GM18507 (cell line): ENCODE measurements at places on chromosomes 2 and 18.

GRCh38 chr2:46803911-46804670, 111.5 kb downstream of the MCFD2 start:
- no peak for DNase-seq

- no peak for DNase-seq
These were observed 69.1 kb upstream of the ZNF516 start for GRCh38 chr18:76564117-76564516.

GRCh38 chr2:231412618-231412963, 17.1 kb downstream of the B3GNT7 start:
- DNase-seq, result no peak

- DNase-seq, result no peak
These were observed 78.7 kb upstream of the ITGA4 start for GRCh38 chr2:181378491-181378890.

DNA sequence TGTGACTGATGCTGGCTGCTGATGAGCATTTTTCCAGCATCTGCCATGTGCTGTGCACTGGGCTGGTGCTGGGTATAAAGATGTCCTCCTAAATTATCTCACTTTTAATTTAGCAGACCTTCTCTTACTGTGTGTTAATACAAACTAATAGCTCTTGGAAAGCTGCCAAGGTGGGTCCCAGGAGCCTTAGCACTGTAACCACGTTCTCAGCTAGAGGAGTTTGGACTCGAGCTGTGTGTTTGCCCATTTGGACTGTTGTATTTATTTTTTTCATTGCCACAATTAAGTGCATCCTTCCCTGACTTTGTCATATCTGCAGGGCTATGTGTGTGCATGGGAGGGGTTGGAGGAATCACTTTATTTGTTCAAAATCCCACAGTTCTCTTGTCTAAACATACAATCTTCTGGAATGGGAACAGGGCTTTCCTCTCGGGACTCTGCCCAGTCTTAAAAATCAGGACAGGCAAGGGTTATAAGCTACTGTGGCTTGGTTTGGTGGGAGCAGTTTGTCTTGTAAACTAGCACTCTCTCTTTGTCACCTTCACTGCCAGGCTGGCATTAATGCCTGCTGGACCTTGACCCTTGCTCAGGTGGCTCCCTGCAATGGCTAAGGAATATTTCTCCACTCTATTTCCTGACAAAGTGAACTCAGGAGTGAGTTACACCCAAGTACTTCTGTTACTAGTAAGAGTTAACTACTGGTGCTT, 129.7 kb upstream of the MGAT5 start:
- DNase-seq, result no peak

- no peak for DNase-seq
These were observed 65.7 kb downstream of the TRABD2A start for GRCh38 chr2:84815146-84815545.

DNA sequence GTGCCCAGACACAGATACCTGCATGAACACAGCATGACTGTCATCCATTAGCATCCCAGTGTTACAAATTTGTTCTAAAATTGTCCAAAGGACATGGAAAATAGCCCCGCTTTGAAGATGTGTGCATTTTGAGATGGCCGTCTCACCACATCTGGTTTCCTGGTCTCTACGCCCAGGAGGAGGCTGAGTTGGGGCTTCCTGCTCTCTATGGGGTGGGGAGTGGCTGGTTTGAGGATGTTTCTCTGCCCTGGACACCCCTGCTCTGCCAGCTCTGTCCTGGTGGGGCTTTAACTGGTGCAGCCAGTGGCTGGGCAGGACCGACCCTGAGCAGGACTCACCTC, 74.6 kb upstream of the SMAD7 start:
- DNase-seq, result no peak

GRCh38 chr2:7994397-7994951, 687.4 kb upstream of the ID2 start:
- DNase-seq, result no peak

DNA sequence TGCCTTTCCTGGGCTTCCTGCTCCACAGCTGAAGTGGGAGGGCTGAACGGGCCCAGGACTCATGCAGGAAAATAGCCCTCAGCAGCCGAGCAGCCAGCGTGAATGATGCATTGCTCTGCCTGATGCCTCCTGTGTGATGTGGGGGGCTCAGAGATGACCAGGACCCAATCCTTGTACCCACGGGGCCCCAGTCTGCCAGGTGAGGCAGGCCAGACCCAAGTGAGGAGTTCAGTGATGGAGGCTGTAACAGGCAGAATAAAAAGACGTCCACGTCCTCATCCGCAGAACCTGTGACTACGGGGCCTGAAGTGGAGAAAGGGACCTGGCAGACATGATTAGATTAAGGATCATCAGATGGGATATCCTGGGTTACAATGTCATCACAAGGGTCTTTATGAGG, 194.9 kb upstream of the HDAC4 start:
- no peak for DNase-seq

DNA sequence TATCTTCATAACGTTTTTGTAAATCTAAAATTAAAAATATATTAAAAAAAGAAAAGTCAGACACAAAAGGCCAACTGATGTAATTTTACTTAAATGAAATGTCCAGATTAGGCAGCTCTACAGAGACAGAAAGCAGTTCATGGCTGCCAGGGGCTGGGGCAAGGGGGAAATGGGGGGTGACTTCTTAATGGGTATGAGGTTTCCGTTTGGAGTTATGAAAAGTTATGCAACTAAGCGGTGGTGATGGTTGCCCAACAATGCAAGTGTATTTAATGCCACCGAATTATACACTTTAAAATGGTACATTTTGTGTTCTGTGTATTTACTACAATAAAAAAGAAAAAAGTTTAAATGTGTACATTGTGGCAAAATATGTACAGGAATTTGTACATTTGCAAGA, 70.2 kb upstream of the TEX51 start:
- DNase-seq, result no peak

DNA sequence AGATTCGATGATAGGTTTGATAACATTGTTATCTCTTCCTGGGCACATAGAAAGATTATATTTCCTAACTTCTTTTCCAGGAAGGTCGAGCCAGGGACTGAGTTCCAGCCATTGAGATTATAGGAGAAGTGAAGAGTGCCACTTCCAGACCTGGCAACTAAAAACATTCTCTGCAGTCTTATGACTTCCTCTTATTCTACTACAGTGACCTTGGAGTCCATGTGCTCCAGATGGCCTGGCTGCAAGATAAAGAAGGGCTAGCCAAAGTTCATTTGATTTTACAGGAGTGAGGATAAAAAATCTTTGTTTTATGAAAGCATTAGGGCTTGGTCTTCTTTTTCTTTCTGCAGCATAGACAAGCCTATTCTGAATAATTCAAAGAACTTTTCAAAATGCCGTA, 363.0 kb downstream of the FSIP2 start:
- no peak for DNase-seq

DNA sequence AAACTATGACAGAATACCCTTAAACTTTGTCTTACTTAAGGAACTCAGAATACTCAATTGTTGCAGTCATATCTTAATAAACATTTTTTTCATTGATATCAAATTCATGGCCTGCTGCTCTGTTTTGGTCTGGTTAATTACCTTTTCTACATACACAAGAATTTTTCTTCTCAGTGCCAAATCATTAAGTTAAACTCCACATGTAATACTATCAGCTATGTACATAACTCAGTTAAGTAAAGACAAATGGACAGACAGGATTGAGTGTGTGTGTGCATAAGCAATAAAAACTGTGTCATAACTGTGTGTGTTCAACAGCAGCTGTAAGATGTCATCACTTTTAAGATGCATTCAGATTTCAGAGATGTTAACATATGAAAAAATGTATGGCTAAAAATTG, 34.4 kb downstream of the VRK2 start:
- no peak for DNase-seq

- DNase-seq, result no peak
These were observed 850.4 kb downstream of the GALR1 start for GRCh38 chr18:78099979-78100588.

- DNase-seq, result no peak
These were observed 89.6 kb downstream of the PRELID3A start for GRCh38 chr18:12497296-12497695.

- DNase-seq, result no peak
These were observed 128.5 kb downstream of the TANC1 start for GRCh38 chr2:159096901-159097300.

DNA sequence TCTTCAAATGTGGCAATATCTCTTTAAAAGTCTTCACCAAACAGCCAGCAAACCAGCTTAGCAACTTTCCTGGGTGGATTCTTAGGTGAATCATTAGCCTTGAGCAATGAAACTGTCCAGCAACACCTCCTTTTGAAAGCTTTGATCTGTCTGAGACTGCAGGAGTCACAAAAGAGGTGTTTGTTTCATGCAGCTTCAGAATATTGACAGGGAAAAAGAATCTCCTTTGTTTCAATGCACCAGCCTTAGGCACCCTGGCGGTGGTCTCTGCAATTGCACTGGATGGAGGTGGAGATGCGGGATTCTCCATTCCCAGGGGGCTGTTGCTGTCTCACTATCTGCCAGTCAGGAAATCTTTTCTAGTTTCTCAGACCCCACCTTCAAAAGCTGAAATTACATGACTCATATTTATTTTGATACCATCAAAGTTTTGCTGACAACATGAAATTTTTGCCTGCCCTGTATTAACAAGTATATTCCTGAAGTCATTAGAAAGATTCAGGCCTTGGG, 76.0 kb upstream of the DSG1 start:
- no peak for DNase-seq

GRCh38 chr18:78376046-78376445, 603.6 kb upstream of the SALL3 start:
- no peak for DNase-seq

DNA sequence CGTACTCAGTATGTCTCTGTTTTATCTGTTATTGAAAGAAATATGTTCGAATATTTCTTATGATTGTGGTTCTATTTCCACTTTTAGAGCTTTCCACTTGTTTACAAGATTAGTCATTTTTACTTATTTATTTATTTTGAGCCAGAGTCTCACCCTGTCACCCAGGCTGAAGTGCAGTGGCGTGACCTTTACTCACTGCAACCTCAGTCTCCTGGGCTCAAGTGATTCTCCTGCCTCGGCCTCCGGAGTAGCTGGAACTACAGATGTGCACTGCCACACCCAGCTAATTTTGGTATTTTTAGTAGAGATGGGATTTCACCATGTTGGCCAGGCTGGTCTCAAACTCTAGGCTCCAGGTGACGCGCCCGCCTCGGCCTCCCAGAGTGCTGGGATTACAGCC, 53.3 kb downstream of the HIBCH start:
- DNase-seq, result no peak

DNA sequence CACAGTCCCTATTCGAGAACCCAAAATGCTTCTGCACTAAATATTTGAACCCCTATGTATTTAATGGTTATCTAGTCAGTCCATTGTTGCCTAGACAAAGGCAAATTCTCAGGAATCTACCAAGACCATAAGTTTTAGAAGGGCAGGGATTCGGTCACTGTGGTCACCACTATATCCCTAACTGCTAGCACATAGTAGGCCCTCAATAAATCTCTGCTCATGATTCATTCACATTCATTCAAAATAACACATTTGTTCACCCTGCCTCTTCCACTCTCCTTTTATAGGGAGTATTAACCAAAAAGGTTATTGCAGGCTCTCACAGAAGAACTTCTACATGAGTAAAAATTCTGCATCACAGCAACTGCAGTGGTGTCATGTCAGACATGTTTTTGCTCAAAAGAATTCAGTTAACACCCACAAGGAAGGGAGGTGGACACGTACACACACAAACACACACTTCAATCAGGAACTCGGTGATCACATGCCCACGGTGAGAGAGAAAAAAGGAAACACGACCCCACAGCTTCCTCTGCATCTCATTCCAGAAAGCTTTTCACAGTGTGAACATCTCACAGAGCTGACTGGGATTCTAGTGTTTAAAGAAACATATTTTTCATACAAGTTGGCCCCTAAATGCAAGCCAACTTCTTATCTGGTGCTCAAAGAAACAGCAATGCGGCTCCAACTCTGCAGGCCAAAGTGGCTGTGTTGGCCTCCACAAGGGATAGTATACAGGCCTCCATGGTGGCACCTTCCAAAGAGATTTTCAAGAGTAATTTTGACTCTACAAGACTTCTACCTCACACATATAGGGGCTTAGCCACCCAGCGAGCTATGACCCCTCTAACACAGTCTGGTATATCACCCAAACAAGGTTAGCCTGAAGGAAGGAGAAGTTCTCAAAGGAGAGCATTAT, 98.0 kb downstream of the ANKRD44 start:
- DNase-seq, result no peak

DNA sequence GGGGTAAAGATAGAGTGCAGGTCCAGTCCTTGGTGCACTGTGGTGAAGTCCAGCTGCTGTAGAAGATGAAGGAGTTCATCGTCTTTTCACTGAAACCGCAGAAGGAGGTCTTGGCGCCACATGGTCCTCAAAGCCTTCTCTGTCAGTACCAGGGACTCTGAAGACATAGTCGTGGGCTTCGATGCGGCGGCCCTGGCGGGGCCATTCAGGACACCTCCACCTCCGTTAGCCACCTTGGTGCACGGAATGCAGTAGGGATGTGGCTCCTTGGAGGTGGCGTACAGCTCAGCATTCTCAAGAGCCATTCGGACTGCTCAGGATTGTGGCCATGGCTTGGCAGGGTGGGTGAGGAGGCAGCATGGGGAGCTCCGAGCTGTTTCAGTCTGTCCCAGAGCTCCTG, 418.8 kb downstream of the SUCLG1 start:
- no peak for DNase-seq

DNA sequence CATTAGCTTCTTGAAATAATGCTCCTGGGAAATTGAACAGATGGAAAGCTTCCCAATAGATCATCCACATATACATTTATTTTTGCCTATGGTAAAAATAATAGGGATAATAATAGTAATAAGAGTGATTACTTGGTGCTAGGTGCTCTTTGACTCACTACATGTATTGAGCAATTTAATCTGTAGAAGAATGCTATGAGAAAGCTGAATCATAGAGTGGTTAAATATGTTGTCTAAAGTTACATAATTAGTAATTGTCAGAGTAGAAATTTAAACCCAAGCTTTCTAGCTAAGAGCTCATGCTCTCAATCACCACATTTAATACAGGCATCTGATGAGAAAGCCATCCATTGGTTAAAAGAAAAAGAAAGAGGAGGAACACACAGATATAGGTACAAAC, 590.5 kb upstream of the SLC8A1 start:
- no peak for DNase-seq

DNA sequence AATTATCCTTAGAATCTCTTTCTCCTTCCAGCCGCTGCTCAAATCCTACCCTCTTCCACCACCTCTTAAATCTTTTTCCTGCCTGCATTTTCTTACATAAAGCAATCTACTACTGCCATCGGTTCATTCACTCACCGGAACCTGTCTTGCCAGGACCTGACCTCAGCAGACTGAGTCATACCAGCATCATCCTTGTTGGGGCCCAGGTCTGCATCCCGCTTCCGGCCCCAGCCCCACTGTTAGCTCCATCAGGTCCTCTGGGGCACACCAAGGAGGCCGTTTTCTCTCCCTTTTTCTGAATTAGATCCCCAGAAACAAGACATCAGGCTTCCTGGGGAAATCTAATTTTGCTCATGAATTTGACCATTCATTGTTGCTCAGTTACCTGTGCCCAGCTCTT, 42.7 kb upstream of the TGFA start:
- no peak for DNase-seq
